Uterine smooth muscle cell (primary cell): ENCODE measurements at places on chromosomes 4 and X. TPM values are rescaled to one million over a fixed set of nuclear protein-coding genes. Genes with fewer than 3 reads are reported as not detected.

CABS1 gene
- total RNA-seq: not detected in 2 replicates

MAGEA11 gene
- total RNA-seq: not detected in 2 replicates

TAF7L gene
- total RNA-seq: 0.89 and 1.9 TPM in 2 replicates

MAGEB1 gene
- total RNA-seq: not detected in 2 replicates

ENPEP gene
- 0.12 and 0.22 TPM in 2 replicates for total RNA-seq

INTU gene
- total RNA-seq: 5.5 and 8.1 TPM in 2 replicates

SPANXN4 gene
- not detected in 2 replicates for total RNA-seq

ARX gene
- total RNA-seq: not detected in 2 replicates

RGN gene
- 2.9 and 6.7 TPM in 2 replicates for total RNA-seq

RS1 gene
- total RNA-seq: not detected in 2 replicates

DMRTC1 gene
- not detected in 2 replicates for total RNA-seq

GAGE12F gene
- total RNA-seq: not detected in 2 replicates

FGFRL1 gene
- 7.1 and 10.1 TPM in 2 replicates for total RNA-seq

FAM241A gene
- 1.6 and 3.2 TPM in 2 replicates for total RNA-seq

MAGEA10 gene
- total RNA-seq: not detected in 2 replicates

GAGE12J gene
- not detected in 2 replicates for total RNA-seq

CT45A7 gene
- total RNA-seq: not detected in 2 replicates
